ENCODE measurements at places on chromosomes 7 and 10. TPM values are rescaled to one million over a fixed set of nuclear protein-coding genes. Genes with fewer than 3 reads are reported as not detected.
A peak's percentile ranks its signal among the peaks of the same experiment; 100 is the strongest.

- DNase-seq, result no peak
Measured at GRCh38 chr10:109593682-109594081, 329.6 kb downstream of the XPNPEP1 start.

DNA sequence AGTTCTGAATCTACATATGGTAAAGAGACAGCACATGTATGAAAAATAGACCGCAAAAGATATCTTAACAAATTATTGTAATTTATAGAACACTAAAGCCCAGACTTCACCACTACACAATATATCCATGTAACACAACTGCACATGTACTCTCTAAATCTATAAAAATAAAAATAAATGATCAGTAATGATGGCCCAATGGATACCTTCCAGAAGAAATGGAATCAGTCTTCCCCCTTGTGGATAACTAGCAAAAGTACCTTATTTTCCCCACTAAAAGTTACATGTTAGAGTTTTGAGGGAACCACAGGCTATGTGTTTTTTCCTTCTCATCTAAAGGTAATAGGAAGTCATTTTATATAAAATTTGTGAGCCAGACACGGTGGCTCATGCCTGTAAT lies 25.7 kb downstream of the C7orf25 start:
- DNase-seq, result no peak

DNA sequence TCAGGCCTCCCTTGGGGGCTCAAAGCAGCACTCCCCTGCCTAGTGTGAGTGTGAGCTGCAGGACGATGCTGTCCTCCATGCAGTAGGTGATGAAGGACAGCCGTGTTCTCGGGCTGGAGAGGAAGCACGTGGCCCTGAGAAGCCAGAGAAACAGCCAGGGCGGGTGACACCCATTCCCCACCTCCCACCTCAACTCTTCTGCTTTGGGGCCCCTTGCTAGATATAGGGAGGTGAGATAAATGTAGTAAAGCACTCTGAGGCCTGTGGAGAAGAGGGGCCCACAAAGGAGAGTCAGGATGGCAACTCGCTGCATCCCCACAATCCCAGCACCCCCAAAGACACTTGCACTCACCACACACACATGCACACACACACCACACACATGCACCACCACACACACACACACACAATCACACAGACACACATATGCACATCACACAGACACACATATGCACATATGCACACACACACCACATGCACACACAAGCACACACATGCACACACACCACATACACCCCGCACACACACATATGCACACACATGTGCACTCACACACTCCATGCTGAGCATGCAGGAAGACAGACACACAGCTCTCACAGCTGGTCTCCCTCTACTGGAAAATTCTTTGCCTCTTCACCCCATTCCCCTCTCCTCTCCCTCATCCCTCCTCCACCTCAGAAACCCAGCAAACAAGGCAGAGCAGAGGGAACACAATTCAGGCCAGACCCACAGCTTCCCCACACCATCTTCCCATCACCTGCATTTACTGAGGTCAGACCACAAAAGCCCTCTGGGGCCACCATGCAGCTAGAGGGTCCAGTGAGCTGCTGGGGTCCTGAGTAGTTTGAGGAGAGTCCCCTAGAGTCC lies 30.5 kb downstream of the ANXA8 start:
- no peak for DNase-seq

DNA sequence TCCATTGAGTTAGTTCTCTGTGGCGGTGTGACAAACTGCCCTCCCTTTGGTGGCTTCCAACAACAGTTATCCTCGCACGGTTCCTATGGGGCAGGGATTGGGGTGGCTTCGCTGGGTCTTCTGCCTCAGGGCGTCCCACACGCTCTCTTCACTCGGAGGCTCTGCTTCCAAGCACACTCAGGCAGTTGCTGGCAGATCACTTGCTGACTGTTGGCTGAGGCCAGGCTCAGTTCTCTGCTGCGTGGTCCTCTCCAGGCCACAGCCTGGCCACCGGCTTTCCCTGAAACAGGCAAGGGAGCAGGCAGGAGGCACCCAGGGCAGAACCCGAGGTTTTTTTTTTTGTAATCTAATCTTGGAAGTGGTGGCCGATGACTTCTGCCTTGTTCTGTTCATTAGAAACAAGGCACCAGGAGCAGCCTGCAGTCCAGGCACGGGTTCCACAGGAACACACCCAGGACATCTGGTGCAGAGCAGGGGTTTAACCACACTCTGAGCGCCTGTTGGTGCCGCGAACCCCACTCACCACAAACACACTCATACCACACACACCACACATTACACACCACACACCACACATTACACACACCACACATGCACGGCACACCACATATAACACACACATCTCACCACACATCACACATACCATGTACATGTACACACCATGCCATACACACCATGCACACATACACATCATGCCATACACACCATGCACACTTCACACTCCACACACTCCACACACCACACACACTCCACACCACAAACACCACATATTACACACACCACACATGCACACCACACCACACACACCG lies 112.2 kb downstream of the PTPN20 start:
- DNase-seq, result no peak

DNA sequence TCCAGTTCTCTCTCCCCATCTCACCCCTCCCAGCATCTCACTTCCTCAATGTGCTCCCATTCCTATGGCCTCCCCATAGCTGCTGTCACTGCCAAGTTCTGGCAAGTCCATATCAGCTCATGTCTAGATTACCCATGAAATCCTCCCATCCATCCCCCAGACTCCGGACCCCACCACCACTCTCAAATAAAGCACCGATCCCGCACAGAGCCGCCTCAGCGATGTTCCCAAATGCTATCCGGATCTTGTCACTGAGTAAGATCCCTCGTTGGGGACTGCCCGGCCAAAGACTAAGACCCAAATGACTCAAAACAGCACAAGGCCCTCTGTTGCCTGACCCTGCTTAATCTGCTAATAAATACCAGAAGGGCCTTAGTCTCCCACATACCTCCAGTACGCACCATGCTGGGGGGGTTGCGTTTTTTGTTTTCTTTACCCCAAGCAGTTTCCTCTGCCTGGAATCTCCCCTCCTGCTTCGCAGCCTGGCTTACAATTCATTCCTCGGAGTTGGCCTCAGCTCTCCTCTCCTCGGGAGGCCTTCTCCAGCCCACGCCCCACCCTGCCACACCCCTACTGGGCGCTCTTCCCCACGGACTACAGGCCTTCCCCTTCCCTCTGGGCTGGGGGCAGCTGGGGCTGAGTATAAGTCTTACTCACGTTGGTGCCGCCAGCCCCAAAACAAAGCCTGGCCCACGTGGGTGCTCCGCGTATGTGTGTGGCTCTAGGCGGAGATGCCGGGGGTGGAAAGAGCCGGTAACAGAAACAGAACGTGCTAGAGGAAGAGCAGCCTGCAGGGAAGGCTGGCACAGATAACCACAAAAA lies 1.8 kb upstream of the DUSP5 start:
- DNase-seq, result peak; percentile 34

DNA sequence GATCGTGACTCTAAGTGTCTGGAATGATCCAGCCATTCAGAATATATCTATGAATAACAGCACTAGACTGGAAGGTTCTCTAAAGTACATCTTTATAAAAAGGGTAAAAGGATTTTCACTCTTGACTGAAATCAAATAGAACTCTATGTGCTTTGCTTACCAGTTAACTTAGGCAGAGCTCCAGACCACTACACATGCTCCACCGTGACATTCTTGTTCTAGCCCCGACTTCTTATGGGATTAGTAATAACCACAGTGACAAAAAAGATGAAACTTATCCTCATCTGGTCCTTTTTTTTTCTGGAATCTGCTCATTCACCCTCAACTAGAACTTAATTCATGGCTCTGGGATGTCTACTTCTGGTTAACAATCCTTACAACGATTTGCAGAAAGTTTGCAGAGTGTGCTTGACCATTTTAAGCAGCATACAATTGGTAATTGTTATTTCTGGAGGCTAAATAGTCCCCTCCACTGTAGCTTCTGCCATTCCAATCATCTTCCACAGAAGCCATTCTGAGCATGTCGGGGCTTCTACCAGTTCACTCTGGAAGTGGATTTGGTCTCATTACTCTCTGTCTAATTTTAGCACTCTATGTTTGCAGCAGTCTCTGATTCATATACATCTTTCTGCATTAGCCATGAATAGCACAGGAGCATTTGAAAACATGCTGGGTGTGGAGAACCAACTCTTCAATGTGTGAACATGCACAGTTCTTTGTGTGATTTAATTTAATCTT lies 163.7 kb upstream of the CDC14C start:
- DNase-seq, result no peak

DNA sequence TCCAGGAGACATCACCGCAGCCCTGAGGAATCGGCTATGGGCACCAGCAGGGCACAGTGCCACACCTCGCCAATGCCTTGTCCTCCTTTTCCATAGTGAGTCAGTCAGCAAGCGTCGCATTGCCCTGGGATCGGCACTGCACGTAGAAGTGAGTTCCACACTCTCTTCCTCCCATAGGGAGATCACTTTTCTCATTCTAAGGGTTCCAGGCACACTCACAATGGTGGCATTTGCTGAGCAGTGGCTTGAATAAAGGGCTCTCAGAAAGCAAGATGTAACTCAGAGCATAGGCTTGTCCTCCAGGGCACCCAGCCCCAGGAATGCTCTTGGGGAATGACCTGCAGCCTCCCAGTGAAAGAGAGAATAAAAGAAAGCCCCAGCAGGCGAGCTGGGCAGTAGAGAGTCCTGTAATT lies 1.1 kb upstream of the VIM start:
- peak; percentile 12 for DNase-seq

Gene CLEC2L
- total RNA-seq, result 0.69 TPM

Gene NAT16
- total RNA-seq, result 0.62 TPM

Gene VSTM4
- total RNA-seq, result 0.71 TPM

Gene GNGT1
- 0.63 TPM for total RNA-seq

Measured in WTC11 (cell line).